Activated naive CD4-positive, alpha-beta T cell treated with anti-CD3 and anti-CD28 coated beads, Interleukin-2, amount 50 U/mL, for 16 hours (primary cell): ENCODE measurements at places on chromosomes 7 and 10.

- DNase-seq: no peak
These were observed 115.6 kb downstream of the TFEC start for GRCh38 chr7:115914951-115915350.

GRCh38 chr10:112271982-112272381 is 11.2 kb upstream of the TECTB start:
- DNase-seq: no peak

DNA sequence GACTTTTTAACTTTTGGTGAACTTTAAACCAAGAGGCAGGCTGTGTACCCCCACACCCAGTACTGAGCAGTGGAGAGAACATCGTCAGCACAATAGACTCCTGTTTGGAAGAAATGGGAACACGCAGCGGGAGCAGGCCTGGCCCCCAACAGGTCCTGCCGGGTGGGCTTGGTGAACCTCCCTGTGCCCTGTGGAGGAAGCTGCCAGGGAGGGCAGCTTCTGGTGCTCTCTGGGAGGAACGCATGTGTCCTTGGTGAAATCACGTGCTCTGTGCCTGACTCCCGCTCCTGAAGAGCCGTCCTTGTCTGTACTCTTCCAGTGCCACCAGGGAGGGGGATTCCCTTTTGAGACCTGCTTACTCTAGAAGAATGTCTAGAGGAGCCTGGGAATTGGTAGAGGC is 31.6 kb downstream of the CHAT start:
- no peak for DNase-seq

DNA sequence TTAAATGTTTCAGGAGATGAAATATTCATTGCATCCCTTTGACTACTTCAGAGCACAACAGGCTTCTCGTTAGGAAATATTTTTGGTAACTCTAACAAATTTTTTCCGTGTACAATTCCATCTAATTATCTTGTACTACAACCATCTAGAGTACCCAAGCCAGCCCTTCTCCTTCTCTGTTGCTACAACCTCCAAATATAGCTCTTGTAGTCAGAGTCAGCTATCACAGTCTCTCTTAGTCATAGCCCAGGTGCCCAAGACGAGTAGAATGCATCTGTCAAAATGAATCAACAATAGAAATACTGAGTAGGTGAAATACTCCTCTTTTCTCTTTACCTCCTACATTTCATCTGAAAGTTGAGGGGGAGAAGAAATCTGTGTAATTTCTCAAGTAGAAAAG is 74.0 kb downstream of the INHBA start:
- no peak for DNase-seq

DNA sequence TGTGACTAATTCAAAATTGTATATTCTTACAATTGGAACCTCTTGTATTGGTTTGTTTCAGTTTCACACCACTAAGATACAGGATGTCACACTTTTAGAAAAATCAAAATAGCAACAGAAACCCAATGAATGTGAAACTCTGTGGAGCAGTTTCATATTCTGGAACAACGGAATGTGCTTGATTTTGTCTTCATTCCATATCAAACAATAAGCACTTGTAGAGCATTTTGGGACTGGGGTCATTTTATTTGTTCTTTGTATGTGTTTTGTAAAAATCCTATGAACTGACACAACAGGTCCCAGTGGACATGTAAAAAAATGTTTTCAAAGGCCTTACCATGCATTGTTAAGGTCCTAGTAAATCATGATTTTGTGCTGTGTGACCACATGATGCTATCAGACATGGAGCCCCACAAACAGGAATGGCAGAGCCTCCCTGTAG is 123.1 kb downstream of the DKK1 start:
- DNase-seq: no peak

DNA sequence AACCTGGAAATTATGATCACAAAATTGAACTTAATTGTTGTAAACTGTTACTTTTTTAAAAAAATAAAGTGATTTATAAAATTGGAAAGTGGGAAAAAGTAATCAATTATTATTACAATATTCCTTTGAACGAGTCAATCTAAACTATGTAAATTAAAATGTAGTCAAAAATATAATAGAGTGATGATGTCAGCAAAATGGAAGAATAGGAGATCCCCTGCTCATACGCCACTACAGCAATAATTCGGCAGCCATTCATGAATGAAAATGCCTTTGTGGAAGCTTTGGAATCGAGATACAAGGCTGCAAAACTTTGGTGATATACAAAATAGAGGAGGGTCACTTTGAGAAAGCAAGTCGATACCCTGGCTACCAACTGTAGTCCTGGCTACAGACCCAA is 36.4 kb upstream of the PCDH15 start:
- DNase-seq: no peak

DNA sequence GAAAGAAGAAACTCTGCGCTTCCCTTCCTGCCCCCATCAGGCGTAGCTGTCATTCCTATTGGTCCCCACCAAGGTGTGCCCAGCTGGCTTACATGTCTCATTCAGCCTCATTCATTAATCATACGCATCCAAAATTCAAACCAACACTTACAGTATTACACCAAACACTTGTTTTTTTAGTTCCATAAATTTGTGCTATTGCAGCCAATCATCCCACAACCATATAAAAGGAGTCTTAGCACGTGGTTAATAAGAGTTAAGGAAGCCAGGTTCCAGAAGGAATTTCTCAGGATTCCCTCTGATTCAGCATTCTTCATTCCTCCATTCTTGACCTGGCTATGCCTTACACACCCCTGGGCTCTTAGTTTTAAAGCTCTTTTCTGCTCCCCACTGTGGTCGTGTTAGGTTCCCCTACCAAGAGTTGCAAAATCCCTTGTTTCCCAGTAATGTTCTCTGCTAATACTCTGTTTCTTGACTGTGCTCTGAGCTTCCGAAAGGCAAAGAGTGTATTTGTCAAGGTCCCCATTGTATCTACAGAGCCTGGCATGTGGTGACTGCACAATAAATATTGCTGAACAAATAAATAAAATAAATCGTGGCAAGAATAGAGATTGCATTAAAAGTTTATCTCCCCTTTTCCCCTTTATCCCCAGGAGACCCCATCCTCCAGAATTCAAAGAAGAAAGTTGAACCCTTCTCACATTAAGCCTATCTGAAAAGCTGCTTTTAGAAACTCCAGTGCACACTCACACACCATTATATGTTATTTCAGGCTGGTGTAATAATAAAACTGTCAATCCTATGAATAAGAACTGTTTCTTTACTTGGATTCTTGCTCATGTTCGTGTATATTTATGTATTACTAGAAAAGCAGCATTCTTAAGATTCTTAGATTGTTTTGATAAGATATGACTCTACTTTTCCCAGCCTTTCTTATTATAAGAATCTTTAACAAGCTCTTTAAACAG is 514.4 kb downstream of the INHBA start:
- DNase-seq: no peak

DNA sequence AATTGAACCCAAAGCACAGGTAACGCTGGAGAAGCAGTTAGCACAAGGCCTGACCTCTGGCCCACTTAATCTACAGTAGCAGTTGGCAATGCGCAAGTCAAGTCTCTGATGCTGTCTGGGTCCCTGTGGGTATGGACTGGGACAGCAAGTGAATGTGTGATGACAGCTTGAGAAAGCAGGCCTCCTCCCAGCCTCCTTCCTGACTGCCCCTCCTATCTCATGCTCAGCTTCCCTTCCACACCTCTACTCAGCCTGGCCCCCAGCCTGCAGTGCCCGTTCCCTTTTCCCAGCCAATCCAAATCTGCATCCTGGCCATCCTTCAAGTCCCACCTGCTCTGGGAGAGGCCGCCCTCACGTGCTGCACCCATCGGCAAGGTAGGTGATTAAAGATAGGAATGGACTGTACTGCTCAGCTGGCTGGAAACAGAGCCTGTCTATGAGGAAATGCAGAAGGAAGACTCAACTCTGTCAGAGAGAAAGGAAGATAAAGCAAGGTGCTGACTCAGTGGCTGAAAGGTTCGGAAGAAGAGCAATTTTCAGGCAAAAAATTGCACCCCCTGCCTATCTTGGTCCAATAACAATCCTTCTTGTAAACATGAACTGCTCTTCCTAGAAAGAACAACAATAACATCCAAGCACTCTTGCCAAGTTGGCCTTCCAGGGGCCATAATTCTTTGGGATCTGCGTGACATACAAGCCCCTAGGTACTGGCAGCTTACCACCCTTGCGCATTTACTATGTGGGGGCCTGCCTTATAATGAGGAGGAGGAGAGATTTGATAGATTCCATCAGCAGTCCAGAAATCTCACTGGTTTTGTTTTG is 16.6 kb upstream of the FGFR2 start:
- DNase-seq: no peak

DNA sequence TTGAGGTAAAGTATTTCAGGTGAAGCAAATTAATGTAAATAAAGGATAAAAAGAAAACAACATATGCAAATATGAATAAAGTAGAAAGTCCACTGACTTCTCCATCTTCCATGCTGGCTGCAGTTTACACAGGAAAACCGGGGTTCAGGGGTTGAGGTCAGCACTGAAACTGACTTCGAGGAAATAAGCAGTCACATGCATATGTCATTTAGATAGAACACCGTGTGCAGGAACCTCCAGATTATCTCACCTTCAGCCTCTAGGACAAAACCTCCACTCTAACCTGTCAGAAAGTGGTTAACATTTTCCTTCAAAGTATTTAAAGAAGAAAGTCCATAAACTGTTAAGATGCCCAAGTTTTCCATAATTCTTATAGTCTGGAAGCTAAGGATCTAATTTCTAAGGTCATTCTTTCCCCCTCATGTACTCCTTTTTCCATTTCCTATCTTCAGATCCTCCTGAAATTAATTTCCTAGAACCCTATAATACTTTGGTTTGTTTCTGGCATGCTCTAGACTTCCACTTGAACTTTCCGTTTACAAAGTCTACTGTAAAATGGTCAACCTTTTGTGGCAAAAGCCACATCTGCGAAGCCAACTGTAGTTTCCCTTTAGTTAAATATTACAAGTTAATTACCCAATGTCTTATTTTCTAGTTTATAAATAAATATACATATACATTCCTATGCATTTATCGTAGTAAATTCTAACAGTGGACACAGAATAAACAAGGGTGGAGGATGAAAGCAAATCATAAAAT is 173.3 kb downstream of the RAPGEF5 start:
- no peak for DNase-seq

DNA sequence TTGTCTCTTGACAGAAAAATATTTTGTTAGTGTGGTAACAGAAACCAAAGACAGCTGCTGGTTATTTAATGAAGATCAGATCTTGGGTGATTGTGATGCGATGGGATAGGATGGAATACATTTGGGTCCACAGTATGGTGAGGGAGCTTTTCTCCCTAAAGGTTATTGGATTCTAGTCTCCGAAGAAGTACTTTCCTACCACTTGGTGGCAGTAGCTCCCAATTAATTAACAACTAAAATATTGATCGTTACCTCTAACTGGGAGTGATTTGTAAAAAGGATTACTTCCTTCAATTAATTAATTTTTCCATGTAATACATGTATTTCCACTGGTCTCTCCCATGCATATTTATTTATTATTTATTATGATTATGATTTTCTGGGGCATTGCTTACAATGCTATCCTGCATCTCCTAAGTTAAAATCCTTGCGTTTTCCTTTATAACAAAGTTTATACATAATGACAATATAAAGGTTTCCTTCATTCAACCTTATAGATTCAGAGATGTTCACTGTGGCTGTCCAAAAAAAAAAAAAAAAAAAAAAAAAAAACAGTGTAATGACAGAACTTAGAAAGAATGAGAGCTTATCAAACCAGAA is 25.6 kb downstream of the TMEM196 start:
- no peak for DNase-seq

- no peak for DNase-seq
These were observed 543.2 kb downstream of the PTPRN2 start for GRCh38 chr7:158044482-158044823.

GRCh38 chr7:1934756-1935155 is 264.7 kb downstream of the ELFN1 start:
- DNase-seq: no peak

GRCh38 chr7:101507791-101508252 is 121.3 kb downstream of the MYL10 start:
- peak; percentile 20 for DNase-seq
